Frontal cortex (tissue), 4 donors: ENCODE measurements at places on chromosomes 5 and 9. TPM values are rescaled to one million over a fixed set of nuclear protein-coding genes. Genes with fewer than 3 reads are reported as not detected.

The GTF2H2 gene
- 34.2 TPM for total RNA-seq

The SREK1 gene
- 77.0 TPM for total RNA-seq

The XPA gene
- 21.2 TPM for total RNA-seq

The HAVCR1 gene
- 0.82 TPM for total RNA-seq

The ANGPTL2 gene
- total RNA-seq = 2.0 TPM

The CFAP77 gene
- not detected for total RNA-seq

The CCL19 gene
- total RNA-seq = not detected

The GNPDA1 gene
- 16.3 TPM for total RNA-seq

The PCDHB5 gene
- total RNA-seq = 7.3 TPM

The TNFSF15 gene
- total RNA-seq = under 0.01 TPM

The CD72 gene
- 0.41 TPM for total RNA-seq
